ENCODE measurements at places on chromosomes 1 and 21.

GRCh38 chr1:19354531-19354981 is 42.4 kb downstream of the SLC66A1 start:
- no peak for DNase-seq

- DNase-seq, result no peak
Measured at GRCh38 chr1:156104065-156104810, 10.3 kb upstream of the LMNA start.

- no peak for DNase-seq
Measured at GRCh38 chr21:18951271-18952038, 547.9 kb upstream of the TMPRSS15 start.

DNA sequence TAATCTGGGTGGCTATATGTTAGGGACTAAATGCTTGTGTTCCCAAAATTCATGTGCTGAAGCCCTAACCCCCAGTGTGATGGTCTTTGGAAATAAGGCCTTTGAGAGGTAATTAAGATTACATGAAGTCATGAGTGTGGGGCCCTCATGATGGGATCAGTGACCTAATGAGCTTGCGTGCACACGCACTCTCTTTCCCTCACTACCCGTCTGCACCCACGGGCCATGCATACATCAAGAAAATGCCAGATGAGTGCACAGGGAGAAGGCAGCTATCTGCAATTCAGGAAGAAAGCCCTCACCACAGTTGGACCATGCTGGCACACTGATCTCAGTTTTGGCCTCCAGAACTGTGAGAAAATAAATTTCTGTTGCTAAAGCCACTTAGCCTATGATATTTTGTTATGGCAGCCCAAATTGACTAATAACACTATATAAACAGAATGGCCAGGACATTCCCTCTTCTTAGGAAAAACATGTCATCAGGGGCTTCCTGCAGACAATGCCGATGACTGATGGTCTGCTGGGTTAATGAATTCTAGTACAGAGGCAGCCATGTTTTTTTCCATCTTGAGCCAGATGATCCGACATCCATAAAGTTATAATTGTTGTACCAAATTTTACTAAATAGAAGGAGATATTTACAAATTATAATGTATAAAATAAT is 18.1 kb upstream of the MYOG start:
- no peak for DNase-seq

GRCh38 chr1:84225646-84226045 is 75.9 kb upstream of the SAMD13 start:
- DNase-seq, result no peak

DNA sequence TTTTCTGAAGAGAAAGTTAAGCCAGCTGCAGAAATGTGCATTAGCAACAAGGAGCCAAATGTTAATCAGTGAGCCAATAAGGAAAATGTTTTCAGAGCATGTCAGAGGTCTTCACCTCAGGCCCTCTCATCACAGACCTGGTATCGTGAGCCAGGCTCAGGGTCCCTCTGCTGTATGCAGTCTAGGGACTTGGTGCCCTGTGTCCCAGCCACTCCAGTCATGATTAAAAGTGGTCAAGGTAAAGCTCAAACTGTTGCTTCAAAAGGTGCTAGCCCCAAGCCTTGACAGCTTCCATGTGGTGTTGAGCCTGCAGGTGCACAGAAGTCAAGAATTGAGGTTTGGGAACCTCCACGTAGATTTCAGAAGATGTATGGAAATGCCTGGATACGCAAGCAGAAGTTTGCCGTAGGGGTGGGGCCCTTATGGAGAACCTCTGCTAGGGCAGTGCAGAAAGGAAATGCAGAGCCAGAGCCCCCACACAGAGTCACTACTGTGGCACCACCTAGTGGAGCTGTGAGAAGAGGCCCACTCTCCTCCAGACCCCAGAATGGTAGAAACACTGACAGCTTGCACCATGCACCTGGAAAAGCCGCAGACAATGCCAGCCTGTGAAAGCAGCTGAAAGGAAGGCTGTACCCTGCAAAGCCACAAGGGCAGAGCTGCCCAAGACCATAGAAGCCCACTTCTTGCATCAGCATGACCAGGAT is 1128.7 kb downstream of the AMY1C start:
- DNase-seq, result no peak

DNA sequence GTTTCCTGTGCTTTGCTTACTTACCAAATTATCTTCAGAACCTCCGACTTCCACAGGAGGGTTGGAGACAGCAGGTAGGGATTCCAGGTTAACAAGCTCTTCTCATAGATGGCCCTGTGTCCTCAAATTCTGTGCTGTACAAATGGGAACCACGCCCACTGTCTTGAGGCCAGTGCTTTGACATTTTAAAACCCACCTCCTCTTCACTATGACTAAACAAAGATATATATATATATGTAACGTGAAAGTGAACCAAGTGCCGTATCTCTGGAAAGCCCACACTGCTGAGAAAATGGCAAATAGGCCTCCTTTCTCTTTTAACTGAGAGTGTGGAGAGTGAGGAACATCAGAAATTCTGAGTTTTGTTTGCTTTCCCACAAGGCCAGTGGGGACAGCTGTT is 99.6 kb downstream of the ZBTB18 start:
- no peak for DNase-seq

DNA sequence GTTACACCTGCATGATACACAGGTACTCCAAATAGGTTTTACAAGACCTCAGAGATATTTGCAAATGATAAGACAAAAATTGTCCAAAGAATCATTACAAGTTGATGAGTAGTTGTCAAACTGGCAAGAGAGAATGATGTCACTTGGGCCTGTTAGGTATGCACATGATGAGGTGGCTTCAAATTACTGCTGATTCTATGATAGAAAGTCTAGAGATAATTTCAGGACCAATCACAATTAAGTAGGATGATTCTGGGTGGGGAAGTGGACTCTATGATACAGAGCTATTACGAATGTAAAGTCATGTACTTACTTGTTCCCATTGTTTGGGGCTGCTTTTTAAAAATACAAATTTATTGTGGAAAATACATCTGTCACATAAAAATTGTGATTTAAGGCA is 5.2 kb upstream of the SPRR1B start:
- DNase-seq, result no peak

DNA sequence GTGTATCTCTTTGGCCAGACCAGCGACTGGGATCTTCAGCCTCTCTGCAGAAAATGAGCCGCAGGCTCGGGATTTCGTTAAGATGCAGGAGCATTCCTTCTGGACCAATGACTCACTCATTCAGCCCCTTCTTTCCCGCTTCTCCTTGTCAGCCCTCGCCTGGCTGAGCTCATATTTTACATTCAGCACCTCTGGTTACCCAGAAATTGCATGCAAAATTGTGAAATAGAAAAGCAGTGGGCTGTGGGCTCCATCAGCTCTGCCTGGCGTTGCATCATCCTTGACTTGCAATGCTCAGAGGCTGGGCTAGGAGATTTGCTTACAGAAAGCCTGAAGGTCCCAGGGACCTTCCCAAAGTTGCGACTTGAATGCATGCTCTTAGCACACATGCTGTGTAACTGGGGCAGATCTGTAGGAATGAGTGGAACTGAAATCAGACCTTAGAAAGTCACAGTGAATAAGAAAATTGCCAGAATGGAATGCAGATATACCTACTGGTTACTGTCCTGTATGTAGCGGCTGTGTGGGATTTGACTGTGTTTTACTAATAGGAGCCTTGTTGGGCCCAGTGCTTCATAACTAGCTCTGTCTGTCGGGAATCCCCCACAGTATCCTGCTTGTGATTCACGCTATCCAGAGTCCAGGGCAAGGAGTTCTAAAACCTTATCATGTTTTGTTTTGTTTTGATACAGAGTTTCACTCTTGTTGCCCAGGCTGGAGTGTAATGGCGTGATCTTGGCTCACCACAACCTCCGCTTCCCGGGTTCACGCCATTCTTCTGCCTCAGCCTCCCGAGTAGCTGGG is 444.8 kb downstream of the KIF26B start:
- DNase-seq, result no peak

GRCh38 chr1:43021547-43022474 is 63.1 kb upstream of the SLC2A1 start:
- DNase-seq, result no peak

GRCh38 chr1:119623678-119624077 is 24.4 kb downstream of the ZNF697 start:
- DNase-seq, result no peak

DNA sequence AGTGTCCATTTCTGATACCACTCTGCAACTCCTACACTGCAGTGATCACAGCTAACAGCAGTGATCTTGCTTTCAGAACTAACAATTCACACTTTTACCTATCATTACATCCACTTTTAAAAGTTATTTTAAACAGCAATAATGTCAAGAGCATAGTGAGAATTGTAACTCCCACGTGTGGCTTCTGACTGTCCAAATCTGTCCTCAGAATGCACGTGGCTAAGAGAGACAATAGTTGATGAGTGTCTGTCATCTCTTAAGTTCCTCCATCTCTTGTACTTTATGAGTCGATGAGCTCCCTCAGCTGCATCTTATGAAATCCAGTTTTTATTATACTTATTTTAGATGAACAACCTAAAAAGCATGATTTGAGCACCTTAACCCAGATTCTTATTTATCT is 16.5 kb upstream of the CFHR5 start:
- no peak for DNase-seq

- DNase-seq, result no peak
Measured at GRCh38 chr1:1517973-1518620, 6.1 kb downstream of the ATAD3A start.

DNA sequence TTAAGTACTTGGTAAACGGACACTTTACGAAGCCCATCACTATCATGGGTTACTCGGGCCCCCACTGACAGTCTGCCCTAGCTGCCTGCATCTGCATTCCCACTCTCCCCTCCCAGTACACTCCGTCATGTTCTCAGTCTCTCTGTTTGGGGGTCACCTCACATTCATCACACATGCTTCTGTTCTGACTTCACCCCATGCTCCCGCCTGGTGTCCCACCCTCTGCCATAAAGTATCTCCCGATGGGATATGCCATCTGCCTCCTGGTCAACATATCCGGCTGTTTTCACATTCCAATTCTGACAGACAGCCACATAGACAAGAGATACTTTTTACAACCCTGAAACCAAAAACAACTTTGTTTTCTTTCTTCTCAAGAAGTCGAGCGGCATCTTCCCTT is 1.0 kb downstream of the OLFML2B start:
- DNase-seq, result no peak

- no peak for DNase-seq
Measured at GRCh38 chr21:37551331-37551992, 184.9 kb downstream of the DYRK1A start.

DNA sequence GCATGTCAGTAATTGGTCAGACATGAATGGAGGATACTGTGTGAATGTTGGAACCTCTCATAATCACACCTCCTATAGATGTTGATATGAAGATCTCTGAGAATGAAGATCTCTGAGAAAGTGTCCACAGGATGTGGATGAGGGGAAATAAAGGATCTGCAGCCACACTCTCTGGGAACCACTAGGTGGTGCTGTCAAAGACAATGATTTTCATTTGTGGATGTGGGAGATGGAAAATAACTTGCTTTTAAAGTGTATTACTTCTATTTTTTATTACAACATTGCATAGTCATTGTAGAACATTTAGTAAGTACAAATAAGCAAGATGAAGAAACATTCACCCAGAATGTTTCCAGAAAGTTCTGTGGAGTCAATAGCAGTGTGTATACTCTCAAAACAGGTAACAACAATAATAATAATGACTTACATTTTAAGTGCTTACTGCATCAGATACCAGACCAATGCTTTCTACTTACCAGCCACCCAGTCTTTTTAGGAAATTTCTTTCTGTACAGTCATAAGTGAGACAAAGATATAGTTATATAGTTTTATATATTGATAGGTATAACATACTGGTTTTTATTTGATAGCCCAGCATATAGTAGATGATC is 128.2 kb downstream of the ATG4C start:
- no peak for DNase-seq

- no peak for DNase-seq
Measured at GRCh38 chr1:93636712-93637111, 44.9 kb downstream of the BCAR3 start.

- no peak for DNase-seq
Measured at GRCh38 chr1:66315671-66316070, 218.3 kb upstream of the SGIP1 start.

GRCh38 chr1:9842073-9842711 is 18.4 kb upstream of the CLSTN1 start:
- DNase-seq, result no peak
